HepG2 (cell line): ENCODE measurements at places on chromosomes 11 and 22. TPM values are rescaled to one million over a fixed set of nuclear protein-coding genes. Genes with fewer than 3 reads are reported as not detected.

EIF3M gene
- total RNA-seq, result 389 and 593 TPM in 2 replicates

- DNase-seq, result no peak
Measured at GRCh38 chr11:60165538-60165937, 17.3 kb downstream of the MS4A6A start.

VWA5A gene
- total RNA-seq, result 1.3 and 1.4 TPM in 2 replicates

DNA sequence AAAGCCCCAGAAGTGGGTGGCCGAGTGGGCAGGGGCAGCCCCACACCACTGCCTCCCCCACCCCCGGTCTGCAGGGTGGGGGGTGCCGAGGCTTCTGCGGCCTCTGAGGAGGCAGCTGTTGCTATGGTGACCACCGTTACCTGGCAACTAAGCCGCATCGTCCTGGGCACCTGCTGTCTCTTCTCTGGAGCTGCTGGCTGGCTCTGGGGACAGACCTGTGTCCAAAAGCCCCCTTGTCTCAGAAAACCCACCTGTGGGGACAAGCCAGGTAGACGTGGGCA, 79.9 kb upstream of the PRR5 start:
- DNase-seq, result no peak

TRIM49D1 gene
- total RNA-seq, result not detected in 2 replicates

GRCh38 chr11:501001-501682, 5.9 kb downstream of the RNH1 start:
- DNase-seq, result no peak

- no peak for DNase-seq
Measured at GRCh38 chr11:70844387-70844786, 408.0 kb downstream of the SHANK2 start.

DNA sequence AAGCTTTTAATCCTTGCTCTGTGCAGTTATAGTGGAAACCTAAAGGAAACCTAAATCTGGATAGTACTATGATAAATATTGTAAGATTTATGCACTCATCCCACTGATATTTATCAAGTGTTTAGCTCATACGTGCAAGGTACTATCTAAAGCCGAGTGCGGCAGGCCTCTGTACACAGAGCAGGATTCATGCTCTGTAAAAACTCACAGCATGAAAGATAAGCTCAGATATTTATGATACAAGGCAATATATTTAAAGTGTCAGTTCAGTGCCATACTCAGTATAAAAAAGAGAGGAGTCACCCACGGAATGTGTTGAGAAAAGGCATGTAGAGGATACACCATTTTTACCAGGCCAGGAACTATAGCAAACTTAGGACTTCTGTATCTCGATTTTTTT, 66.2 kb downstream of the MAML2 start:
- no peak for DNase-seq

HBG2 gene
- total RNA-seq, result not detected in 2 replicates

GRCh38 chr11:108474664-108475463, 7.5 kb upstream of the C11orf65 start:
- no peak for DNase-seq

DNA sequence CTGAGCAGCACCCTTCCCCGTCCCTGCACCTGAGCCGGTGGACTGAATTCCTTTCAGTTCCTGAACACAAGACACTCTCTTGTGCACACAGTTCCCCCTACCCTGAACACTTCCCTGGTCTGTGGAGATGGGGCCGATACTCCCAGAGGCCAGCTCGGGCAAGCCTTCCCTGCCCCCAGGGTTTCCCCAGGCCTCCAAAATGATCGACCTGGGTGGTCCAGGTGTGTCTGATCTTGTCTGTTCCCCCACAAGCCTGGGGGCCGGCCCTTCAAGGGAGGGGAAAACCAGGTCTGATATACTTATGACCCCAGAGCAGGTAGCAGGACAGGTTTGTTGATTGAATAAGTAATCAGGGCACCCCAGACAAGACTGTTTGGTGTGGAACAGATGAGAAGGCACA, 40.7 kb upstream of the KLHL35 start:
- no peak for DNase-seq

GRCh38 chr11:66311470-66311964, 5.3 kb downstream of the CD248 start:
- no peak for DNase-seq

GRCh38 chr11:46537121-46537520, 56.7 kb downstream of the AMBRA1 start:
- DNase-seq, result no peak

- no peak for DNase-seq
Measured at GRCh38 chr11:19646921-19647320, 65.7 kb upstream of the NAV2 start.

TENM4 gene
- not detected in 2 replicates for total RNA-seq

KCNQ1 gene
- total RNA-seq, result 0.02 TPM in 1 of 2 replicates, not detected in the other

DNA sequence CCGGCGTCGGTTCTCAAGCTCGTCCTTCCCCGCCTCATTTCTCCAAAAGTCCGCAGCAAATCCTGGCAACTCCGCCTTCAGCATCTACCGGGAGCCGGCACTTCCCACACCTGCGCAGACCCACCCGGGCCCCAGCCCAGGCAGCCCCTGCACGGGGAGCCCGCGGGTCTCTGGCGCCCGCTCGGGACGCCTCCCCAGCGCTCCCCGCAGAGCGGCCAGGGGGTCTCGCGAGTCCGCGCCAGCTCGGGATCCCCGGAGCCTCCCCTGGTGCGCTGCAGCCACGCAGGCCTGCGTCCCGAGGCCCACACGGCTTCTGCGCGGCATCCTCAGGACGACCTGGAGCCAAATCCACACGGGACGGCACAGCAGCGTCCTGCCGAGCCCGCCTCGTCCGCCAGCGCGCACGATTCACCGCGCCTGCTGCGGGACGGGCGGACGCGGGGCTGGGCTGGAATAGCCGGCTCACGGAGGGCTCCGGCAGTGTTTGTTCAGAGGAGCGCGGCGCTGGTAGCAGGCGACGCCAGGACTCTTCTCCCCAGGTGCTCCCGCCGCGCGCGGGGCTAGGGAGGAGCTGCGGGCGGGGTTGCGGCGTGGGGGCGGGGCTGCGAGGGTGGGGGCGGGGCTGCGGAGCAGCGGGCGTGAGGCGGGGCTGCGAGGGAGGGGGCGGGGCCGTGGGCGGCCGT, 816 bp upstream of the PHRF1 start:
- peak; percentile 59 for DNase-seq

DNA sequence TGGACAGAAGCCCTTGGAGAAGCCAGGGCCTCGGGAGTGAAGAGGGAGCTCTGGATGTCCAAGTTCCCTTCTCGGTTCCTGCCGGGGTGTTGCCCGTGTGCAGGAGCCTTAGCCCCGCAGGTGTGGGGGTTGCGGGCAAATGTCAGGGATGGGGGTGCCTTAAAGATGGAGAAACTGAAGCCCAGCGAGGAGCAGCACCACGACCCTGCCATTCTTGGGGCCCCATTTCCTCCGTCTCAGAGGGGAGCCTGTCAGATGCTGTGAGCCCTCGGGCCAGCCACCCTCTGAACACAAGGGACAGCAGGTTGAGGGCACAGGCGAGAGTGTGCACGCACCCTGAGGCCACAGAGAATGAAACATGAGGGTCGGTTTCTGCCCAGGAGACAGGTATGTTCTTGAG, 6.3 kb downstream of the OSBPL5 start:
- no peak for DNase-seq

GRCh38 chr11:117064275-117064674, 34.0 kb downstream of the SIK3 start:
- DNase-seq, result no peak

DNA sequence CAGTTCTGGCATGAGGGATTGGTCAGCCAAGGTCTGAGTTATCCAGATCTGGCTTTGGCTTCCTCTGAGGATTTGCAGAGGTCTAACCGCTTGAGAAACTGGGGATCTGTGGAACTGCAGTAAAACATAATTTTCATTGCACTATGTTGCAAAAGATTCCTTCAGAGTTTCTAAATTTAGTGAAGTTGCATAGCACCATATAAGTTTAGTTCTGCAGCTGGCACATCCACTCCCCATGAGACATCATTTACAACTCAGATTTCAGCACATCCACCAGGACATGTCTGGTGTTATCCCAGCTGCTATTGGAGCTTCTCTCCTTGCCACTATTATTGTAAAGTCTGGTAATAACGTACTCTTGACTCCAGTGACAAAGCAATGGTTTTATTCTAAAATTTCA, 181.5 kb downstream of the CWF19L2 start:
- DNase-seq, result no peak

- DNase-seq, result no peak
Measured at GRCh38 chr11:67255353-67255752, 10.9 kb upstream of the GRK2 start.
